Psoas muscle (tissue), 8 donors: ENCODE measurements at places on chromosomes 5 and 9. TPM values are rescaled to one million over a fixed set of nuclear protein-coding genes. Genes with fewer than 3 reads are reported as not detected.

DNA sequence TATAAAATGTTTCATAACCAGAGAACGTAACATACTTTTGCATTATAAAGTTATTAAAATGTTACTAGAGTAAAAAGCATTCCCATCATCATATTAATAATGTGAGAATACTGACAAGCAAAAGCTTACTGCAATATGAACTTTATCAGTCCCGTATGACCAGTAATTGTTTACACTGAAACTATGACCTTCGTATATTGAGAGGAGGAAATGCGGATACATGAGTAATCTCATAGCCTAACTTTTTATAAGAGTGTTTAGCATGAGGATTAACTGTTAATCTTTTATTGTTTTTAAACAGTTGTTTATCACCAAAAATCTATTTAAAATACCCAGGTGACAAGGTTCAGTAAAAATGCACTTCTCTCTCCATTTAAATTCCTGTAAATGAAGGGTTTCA lies 272.4 kb downstream of the SLF1 start:
- no peak for DNase-seq

- DNase-seq, result no peak
These were observed 143.9 kb downstream of the SEMA5A start for GRCh38 chr5:9401786-9402472.

- no peak for DNase-seq
These were observed 284.6 kb upstream of the PDE4D start for GRCh38 chr5:60178101-60178500.

- DNase-seq, result no peak
These were observed 1065.4 kb downstream of the TAF11L14 start for GRCh38 chr5:18699681-18700080.

DNA sequence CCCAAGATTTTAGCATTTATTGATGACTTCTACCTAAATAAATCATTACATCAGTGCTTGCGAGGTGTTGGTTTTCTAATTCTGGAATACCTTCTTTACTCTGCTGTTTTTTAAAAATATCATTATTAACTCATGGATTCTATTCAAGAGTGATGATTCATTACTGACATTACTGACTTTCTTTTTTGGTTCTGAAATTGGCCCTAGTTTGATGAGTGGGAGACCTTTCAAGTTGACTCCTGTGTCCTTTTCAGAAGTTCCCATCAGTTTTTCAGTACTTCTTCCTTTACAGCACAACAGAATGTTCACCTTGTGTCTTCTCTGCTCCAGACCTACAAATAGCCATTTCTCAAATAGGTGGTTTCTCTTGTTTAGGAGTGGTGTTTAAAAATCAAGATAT lies 114.1 kb downstream of the PCSK5 start:
- no peak for DNase-seq

DNA sequence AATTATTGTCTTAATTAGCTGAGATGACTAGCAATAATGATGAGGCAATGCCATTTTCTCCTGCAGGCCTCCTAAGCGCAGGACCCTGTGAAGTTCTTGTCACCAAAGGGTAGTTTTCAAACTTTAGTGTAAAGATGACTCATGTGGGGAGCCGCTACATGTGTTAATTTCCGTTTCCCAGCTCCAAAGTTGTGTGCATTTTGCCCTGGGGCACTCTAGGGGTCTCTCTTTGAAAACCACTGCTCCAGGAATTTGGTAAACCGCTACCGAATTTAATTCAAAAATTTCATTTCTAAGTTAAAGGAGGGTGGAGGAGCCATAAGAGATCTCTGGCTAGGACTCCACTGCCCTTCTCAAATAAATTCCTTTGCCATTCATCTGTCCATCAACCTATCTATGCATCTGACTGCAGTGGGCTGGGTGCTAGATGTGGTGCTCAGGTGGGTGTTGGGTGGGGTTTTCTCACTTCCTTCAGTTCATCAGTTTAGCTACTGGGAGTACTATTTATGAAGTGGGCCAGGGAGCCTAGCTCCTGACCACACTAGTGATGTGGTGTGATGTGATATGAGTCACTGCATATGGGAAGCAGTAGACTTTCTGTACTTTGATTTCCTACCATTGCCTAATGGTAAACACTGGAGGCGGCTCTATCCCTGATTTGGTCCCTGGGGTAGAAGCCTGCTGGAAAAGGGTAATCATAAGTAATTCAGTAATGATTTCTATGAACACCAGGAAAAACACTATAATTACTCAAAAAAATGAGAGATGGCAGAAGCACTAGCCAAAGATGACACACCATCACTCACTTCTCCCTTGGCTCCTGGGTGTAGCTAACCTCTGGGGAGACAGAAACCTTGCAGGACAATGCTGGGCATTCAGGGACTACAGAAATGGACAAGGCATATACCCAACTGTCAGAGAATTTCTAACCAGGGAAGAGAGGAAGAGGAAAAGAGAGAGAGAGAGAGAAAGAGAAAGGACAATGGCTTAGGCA lies 4.0 kb upstream of the ZSWIM6 start:
- no peak for DNase-seq

The CNOT8 gene
- total RNA-seq, result 14.2 TPM

The GPR151 gene
- not detected for total RNA-seq

DNA sequence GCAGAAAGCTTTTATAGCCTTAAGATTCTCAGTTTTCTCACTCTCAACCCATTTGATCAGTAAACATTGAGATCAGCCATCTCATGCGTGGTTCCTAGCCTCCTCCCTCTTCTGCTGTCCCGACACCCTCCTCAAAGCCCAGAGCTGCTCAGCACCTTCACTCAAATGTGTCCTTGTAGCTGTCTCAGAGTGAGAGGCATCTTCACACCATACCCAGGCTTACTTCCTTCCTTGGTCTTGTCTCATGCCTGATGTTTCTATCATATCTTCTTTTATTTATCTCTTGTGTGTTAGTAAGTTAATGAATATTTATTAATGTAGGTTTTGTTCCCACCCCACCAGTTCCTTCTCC lies 72.4 kb upstream of the SNX2 start:
- DNase-seq, result no peak

DNA sequence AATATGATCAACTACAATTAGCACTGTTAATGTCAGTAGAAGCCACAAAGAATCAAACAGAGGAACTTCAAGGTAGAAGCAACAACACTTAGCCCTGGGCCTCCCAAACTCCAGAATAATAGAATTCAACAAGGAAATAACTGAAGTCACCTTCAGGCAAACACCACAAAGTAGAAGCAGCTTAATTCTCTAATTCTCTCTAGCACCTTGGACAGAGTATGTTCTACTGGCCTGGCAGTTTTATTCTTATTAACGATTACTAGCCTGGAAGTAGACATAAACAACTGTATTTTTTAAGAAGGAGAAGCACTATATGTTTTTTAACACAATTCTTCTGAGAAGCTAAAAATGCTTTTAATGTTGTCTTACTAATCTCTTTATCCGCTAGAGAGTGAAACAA lies 911.9 kb downstream of the DTWD2 start:
- DNase-seq, result no peak

- no peak for DNase-seq
These were observed 84.7 kb downstream of the ZDHHC21 start for GRCh38 chr9:14608540-14608939.

GRCh38 chr5:137440795-137441194 lies 58.3 kb downstream of the SPOCK1 start:
- no peak for DNase-seq

GRCh38 chr9:8850914-8851313 lies 1051.3 kb upstream of the DMAC1 start:
- no peak for DNase-seq

The SLC1A3 gene
- total RNA-seq, result 25.3 TPM

The APBA1 gene
- total RNA-seq, result 4.2 TPM

The ADAM19 gene
- 2.0 TPM for total RNA-seq

The CFAP77 gene
- not detected for total RNA-seq

DNA sequence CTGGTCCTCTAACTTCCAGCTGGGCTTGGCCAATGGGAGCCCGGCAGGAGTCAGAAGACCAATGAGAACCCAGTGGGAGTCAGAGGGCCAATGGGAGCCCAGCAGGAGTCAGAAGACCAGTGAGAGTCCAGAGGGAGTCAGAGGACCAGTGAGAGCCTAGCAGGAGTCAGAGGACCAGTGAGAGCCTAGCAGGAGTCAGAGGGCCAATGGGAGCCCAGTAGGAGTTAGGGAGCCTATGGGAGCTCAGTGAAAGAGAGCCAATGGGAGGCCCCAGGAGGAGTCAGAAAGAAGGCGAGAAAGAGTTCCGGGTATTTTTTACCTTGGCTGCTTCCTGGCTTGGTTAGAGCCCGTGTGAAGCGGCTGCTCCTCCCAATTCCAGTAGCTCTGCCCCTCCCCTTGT lies 191.0 kb downstream of the GABBR2 start:
- DNase-seq, result no peak

DNA sequence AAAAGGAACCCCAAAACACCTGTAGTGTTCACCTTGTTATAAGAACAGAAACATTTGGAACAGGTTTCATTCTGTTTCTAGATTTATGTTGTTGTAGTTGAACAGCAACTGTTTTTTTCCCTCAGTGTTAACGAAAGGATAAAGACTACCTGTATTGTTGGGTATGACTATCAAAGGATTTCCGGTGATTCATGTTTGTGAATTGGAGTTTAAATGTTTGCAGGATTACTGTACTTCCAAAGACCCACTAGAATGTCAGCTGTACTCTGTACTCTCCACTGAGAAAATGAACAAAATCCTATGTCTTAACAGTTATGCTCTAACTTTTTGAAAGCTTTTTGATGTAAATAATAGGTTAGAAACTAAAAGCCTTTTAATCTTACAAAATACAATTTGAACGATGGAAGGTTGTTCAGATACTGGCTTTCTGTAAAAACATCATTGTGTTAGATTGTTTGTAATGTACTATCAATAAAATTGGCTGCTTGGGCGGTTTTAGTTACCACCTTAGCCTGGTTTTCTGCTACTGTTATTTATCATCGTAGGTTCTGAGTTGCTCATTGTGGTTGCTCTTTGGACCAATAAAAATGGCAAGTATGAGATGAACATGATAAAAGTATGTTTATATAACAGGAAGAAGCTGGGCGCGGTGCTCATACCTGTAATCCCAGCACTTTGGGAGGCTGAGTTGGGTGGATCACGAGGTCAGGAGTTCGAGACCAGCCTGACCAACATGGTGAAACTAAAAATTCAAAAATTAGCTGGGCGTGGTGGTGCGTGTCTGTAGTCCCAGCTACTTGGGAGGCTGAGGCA lies 44.1 kb downstream of the DCP2 start:
- no peak for DNase-seq

The IDNK gene
- total RNA-seq, result 1.3 TPM

GRCh38 chr9:34451545-34451944 lies 6.8 kb downstream of the FAM219A start:
- no peak for DNase-seq
